Fibroblast of skin of right biceps (primary cell): ENCODE measurements at places on chromosomes 13 and 19.
A peak's percentile ranks its signal among the peaks of the same experiment; 100 is the strongest.

DNA sequence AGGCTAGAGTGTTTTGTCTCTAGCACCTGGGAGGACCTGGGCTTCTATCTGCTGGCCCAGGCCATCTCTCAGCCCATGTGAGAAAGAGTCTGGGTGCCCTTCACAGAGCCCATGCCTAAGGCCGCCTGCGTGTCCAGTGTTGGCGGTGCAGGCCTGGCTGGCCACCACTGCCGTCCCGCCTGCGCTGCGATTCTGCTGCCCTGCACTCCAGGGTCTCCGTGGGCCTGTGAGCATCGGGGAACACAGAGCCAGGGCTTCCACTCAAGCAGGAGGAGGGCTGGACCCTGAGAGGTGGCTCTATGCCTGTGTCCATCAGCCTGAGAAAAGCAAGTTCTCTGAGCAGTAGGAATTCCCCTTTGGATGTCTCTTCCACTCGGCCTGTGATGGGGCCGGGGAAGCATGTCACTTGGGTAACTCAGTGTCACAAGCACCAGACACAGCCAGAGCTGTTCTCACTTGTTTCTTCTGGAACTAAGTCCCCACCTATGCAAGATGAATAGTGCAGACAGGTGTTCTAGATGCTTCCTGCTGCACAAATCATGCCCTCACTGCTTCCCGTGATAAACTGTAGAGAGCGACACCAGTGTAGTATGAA, 93.9 kb downstream of the RAB20 start:
- no peak for DNase-seq

DNA sequence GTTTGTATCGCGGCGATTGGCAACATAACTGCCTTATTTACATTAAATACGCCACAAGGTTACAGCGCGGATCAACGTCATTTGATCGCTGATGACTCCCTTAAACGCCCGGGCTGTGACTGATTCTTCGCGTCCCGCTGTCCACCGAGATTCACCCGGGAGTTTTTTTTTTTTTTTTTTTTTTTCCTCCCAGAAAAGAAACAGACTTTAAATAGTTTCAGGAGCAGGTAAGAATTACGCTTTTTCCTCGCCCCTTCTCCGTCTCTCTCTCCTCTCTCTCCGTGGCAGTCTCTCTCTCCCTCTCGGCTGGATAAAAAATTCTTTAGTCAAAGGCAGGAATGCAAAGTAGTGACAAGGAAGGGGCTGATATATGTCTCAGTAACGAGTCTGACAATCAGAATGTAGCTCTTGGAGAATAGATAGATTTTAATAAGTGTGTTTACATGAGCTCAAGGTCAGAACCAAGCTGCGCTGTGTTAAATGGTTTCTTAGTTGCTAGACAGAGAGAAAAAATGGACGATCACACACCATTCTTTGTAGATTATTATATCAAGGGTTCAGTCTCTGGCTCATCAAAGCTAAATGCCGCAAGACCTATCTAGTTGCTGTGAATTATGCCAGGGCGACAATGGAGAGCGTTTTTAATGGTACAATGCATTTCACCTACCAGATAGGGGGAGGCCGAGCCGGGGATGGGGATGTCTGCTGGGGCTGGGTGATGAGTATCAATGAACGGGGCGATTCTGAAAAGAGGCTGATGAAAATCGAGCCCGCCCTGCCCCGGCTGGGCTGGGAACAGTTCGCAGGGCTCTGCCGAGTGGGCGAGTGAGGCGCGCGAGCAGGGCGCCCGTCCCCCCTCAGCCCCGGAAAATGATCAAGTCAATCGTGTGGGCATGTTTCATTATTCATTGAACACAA, 147.2 kb upstream of the ZNF536 start:
- DNase-seq = peak; percentile 61

DNA sequence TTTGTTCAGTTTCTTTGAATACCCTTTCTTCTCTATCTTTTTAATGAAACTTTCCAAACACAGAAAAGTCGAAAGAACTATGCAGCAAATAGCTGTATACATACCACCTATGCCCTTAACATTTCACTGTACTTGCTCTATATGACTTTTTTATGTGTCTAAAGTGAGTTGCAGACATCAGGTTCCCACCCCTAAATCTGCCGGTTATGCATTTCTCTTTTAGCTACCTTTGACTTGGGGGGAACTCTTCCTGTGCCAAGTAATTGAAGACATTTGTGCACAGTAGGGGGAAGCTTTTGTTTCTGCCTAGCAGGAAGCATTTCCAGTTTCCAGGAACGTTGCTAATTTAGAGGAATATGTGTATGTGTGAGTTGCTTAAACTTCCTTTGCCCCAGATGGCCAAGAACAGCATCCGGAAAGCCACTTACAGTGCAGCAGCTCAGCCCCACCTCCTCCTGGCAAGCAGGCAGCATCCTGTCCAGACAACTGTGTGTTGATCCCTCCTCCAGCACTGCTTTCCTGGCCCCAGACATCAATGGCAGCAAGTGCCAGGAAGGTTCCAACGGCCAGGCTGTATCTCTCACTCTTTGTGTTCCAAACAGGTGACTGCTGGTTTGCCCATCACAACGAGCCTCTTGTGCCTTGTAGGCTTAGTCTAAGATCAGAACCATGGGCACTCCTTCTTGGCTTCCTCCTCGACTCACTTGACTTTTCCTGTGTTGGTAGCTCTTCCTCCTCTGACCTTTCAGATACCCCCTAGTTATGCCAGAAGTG, 14.7 kb upstream of the GRAMD1A start:
- DNase-seq = no peak

DNA sequence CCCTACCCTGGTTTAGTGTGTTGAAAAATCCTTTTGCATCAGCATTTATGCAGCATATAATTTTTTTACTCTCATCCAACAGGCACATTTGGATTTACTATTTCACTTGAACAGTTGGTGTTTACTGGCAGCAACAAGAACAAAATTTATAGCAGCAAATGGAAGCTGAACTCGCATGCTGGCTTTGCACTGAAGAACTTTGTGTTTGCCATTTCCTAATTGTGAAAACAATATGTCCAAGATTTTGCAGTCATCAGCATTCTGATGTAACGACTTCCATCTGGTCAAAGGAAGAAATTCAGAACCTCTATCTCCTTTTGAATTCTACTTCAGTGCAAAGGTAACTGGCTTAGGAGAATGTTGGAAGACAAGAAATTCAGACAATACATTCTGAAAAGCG, 131.0 kb downstream of the DLEU7 start:
- no peak for DNase-seq

GRCh38 chr13:37207691-37208451, 102.4 kb upstream of the CSNK1A1L start:
- no peak for DNase-seq

GRCh38 chr13:103952183-103952582, 886.0 kb upstream of the SLC10A2 start:
- no peak for DNase-seq

GRCh38 chr13:46831588-46832194, 34.7 kb upstream of the ESD start:
- peak; percentile 57 for DNase-seq
